ENCODE measurements at places on chromosomes 4 and X.

DNA sequence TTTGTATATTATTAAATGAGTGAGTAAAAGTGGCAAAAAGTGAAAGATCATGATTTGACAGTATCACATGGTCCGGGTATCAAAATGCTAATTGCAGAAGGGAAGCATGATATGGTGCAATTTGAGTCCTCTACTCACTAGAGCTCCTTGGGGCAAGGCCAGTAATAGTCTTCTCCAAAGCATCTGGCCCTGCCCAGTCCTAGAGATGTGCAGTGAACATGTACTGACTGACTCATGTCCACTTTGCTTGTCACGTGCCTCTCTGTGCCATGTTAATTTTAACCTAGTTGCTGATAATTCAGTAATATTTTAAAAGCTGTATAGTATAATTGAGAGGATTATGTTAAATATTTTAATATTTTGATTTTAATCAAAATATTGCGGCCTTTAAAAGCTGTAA, 54.6 kb upstream of the TENM3 start:
- DNase-seq, result no peak

GRCh38 chr4:188387179-188387791, 248.0 kb downstream of the TRIML1 start:
- no peak for DNase-seq

GRCh38 chrX:129836827-129837226, 6.9 kb downstream of the ZDHHC9 start:
- no peak for DNase-seq

DNA sequence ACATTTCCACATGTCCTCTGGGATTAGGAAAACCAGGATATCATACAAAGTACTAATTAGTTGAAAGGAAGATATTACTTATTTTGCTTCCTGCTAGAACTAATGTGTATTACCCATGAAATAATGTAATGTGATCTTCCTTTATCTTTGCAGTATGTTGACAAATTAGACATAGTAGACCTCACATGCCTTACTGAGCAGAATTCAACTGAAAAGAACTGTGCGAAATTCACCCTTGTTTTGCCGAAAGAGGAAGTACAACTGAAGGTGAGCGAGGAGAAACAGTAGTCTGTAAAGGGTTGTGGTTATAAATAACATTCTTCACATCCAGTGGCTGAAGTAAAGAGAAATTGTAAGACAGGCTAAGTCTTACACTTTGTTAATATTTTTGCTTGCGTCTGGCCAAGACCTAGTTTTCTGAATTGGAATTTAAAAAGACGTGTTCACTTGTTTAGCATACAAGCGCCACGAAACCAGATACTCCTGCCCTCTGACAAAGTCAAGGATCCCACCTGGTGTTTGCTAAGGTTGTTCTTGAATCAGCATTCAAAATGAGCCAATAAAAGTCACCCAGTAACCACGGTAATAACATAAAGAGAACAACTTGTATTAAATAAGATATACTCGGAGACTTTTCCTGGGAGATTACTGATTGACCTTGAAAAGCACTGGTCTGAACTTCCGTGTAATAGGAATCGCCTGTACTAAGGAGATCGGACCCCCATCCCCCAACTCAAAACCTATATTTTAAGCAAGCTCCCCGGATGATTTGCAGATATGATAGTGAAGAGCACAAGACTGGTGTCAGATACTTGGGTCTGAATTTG, 16.9 kb downstream of the STAP1 start:
- no peak for DNase-seq

Measured in COLO829 (cell line).